ENCODE measurements at places on chromosomes 12 and 14.
A peak's percentile ranks its signal among the peaks of the same experiment; 100 is the strongest.

GRCh38 chr12:27810756-27811155 is 30.7 kb upstream of the MANSC4 start:
- no peak for DNase-seq

- DNase-seq, result no peak
Observed at GRCh38 chr12:119147847-119148448, 30.8 kb upstream of the HSPB8 start.

GRCh38 chr14:36279306-36280190 is 40.9 kb downstream of the MBIP start:
- no peak for DNase-seq

DNA sequence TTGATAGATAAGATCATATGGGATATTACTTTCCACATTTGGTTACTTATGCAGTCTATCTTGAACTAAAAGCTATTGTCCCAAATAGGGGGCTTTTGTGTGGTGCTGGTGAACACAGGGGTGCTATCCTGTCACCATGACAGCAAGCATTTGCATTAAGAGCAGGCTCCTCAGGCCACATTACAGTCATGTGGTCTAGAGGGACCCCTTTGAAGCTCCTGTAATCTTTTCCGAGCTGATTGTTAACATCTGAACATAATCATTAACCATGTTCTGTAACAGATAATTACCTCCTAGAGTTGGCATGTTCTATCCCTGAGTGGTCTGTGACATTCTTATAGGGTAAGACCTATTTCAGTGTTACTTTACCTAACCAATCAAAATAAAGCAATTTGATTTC is 178.8 kb downstream of the KTN1 start:
- DNase-seq, result no peak

GRCh38 chr14:65954942-65955341 is 531.2 kb upstream of the CCDC196 start:
- no peak for DNase-seq

GRCh38 chr12:9935026-9935425 is 2.9 kb upstream of the CLEC2A start:
- DNase-seq, result no peak

- no peak for DNase-seq
Observed at GRCh38 chr12:58450868-58451482, 469.3 kb downstream of the LRIG3 start.

GRCh38 chr12:69469854-69470188 is 367 bp upstream of the FRS2 start:
- DNase-seq, result no peak

DNA sequence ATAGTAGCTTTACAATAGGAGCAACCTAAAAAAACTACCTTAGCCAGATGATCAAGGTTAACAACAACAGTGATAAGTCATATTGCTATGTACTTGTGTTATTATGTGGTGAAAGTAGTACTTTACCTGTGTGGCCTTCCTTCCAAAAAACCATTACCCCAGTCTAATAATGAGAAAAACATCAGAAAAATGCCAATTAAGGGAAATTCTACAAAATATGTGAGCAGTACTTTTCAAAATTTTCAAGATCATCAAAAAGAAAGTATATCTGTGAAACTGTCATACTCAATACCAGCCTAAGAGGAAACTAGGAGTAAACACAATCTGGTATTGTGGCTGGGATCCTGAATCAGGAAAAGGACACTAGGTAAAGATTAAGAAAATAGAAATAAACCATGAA is 165.3 kb upstream of the PKP2 start:
- DNase-seq, result no peak

DNA sequence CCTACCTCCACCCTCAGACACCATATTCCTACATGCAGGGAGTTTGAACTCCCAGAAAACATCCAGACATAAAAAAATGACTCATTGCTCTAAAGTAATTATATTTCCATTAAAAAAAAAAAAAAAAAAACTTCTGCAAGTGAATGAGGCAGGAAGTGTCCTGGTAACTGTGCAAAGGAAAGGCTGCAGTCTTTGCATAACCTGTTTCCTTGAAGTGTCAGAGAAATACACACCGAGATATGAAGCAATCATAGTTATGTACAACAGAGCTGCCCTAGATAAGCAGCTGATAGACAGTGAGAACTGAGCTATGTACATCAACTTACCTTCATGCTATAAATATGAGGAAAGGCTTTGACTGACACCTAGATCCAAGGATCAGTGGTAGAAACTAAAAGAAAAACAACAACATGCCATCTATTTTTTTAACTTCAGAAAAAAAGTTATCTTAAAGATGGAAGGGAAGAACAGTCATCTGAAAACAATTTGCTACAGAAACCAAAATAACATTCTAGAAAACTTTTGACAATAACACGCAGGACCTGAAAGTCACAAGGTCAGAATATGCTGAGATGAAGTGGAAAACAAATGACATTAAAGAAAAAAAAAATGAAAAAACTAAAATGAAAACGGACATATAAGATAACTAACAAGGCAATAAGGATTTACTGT is 263.2 kb downstream of the SEC23A start:
- DNase-seq, result no peak

- DNase-seq, result no peak
Observed at GRCh38 chr12:103177639-103178255, 220.3 kb downstream of the ASCL1 start.

GRCh38 chr14:65412856-65413738 is 567 bp downstream of the FUT8 start:
- peak; percentile 73 for DNase-seq

- DNase-seq, result no peak
Observed at GRCh38 chr14:103634156-103634555, 5.1 kb downstream of the KLC1 start.

DNA sequence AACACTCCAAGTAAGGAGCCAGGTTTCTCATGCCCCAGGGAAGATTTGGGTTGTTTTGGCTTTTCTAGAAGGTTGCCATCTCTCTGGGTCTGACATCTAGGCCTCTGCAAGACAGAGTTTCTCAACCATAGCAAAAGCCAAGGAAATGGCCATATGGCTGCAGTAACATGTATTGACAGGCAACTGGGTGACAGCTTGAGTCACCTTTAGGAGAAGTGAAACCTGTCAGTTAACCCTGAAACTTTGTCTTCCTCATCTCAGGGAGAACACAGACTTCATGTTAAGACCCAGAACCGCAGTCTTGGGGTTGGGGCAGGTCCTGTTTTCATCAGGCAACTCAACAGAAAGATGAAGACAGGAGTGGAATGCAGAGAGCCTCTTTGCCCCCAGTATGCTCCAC is 46.0 kb upstream of the PLBD1 start:
- peak; percentile 86 for DNase-seq

- no peak for DNase-seq
Observed at GRCh38 chr14:79658221-79658620, 553.1 kb downstream of the DIO2 start.

- no peak for DNase-seq
Observed at GRCh38 chr14:20578325-20578724, 9.5 kb downstream of the RNASE11 start.
